ENCODE measurements at places on chromosomes 12 and 14. TPM values are rescaled to one million over a fixed set of nuclear protein-coding genes. Genes with fewer than 3 reads are reported as not detected.

OTUB2 gene
- 3.6 TPM for total RNA-seq

KRT83 gene
- not detected for total RNA-seq

TSPAN9 gene
- 19.0 TPM for total RNA-seq

ACOT6 gene
- not detected for total RNA-seq

SAMD15 gene
- total RNA-seq: 1.1 TPM

SLC4A8 gene
- 18.0 TPM for total RNA-seq

PPM1H gene
- total RNA-seq: 22.1 TPM

DLK1 gene
- 2.8 TPM for total RNA-seq

Measured in H9 (cell line).